ENCODE measurements at places on chromosomes 3 and 15. TPM values are rescaled to one million over a fixed set of nuclear protein-coding genes. Genes with fewer than 3 reads are reported as not detected.

DNA sequence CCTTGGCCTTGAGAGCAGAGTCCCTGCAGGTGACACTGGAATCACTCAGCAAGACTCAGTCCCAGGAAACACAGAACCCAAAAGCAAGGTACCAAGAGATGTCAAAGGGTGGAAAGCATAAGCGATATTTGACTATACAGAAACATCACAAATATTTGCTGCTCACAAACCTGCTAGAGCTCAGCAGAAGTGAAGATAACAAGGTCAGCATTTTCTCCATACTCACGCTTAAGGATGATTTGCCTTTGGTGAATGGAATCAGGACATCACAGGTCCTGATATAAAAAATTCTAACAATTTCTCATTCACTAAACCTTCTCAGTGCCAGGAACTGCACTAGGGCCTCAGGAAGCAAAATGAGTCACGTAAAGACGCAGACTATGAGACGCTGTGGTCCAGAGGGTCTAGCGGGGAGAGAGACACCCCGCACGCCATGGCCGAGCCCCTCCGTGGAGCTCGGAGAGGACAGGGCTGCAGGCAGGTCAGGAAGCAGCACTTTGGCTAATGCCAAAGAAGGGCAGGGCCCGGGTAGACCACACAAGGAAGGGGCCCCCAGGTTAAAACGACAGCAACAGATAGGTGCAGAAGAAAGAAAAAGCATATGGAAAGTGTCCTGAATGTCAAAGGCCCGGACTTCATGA, 10.7 kb downstream of the PCSK6 start:
- no peak for DNase-seq

DNA sequence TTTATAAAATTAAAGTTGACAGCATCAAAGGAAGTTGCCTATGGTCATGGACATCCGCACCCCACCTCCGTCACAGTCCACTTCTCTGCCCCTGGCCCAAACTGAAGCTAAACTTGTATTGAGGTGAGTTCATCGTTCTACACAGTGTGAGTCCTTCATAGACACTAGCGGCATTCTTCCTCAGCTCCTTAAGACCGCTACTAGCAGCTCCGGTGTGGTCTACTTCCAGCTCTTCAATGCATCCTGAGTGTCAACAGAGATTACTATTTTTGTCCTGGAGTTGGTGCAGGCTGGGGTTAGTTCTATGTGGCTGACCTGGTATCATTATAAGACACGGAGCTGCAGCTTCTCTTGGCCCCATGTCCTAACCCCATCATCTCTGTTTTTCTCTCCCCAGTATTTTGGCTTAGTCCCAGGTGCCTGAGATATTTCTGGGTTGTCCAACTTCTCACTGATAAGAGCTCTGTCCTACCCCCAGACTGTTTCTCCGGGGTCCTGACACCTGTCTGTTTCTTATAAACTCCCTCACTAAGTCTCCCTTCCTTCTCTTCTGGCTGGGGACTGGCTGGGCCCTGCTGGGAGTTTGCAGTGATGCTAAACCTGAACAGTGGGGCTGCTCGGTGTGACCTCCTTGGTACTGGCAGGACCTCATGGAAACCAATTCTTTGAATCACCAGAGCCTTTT, 169.2 kb upstream of the ATP10A start:
- no peak for DNase-seq

DNA sequence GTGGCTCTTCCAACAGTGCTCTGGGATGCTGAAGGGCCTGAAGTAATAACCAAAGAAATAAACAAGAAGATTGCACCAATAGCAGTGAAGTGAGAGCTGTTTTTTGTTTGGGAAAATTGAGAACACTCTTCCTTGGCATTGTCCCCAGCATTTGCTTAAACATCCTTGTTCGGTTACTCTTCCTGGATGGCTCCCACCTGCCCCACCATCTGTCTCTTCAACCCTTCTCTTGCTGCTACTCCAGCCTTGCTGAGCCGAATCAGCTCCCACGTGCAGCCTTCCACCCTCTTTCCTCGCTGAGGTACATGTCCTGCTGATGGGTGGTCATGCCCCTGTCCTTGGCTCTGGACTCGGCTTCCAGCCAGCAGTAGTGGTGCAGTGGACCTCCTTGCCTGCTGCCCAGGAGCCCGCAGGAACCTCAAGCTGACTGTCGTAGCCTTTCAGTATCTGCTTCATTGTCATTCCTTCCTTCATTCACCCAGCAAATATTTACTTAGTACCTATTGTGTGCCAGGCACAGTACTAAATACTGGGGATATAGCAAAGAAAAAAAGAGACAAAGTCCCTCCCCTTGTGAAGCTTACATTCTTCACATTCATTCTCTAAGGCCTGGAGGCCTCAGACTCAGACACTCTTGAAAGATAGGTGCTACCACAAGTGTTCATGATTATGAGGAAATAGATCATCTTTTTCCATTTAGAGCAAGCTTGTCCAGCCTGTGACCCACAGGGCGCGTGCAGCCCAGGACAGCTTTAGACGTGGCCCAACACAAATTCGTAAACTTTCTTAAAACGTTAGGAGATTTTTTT, 17.1 kb upstream of the VILL start:
- no peak for DNase-seq

DNA sequence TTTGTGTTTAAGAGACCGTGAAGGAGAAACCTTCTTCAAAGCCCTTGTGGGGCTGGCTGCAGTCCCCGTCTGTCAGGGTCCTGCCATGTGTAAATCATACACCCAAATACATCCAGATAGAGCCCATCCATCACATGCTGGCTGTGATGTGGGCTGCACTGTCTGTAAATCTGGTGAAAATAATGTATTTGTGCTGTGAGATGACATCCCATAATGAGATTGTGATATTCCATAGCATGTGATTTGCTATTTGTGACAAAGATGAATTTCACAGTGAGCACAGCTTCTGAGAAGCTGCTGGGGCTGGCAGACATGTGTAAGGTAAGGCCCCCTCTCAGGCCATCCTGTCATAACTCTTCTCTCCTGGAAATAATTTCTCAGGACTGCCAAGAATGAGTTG, 114.3 kb upstream of the MB21D2 start:
- DNase-seq, result no peak

DNA sequence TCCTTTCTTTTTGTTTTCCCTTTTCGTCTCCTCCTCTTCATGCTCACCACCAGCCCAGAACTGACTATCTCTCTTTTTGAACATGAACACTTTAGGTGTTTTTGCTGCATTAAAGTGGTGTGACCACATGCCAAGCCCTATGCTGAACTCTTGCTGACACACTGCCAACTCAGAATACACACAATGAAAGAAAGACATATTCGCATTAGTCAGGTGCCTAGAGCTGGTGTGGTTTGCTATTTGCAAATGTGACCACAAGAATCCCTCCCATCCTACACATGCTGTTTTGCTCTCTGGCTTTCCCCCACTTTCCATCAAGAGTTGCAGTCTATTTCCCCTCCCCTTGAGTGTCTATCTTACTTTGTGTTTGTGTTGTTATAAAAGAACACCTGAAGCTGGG, 967.8 kb upstream of the CFAP20DC start:
- no peak for DNase-seq

GRCh38 chr3:24683633-24684384, 189.2 kb upstream of the THRB start:
- DNase-seq, result peak; percentile 29

- no peak for DNase-seq
Measured at GRCh38 chr15:67066041-67066958, 898 bp downstream of the SMAD3 start.

- DNase-seq, result no peak
Measured at GRCh38 chr3:134419214-134419959, 45.1 kb upstream of the AMOTL2 start.

DNA sequence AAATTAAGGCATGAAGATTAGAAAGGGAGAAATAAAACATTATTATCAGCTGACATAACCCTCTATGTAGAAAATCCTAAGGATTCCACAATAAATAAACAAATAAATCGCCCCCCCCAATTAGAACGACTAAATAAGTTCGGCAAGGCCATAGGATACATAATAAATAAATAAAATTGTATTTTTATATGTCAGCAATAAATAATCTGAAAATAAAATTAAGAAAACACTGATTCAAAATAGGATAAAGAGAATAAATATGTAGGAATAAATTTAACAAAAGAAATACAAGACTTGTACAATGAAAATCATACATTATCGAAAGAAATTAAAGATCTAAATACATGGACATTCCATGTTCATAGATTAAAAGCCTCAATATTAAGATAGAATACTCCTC, 5.1 kb downstream of the TTC23 start:
- DNase-seq, result no peak

GRCh38 chr3:100634493-100635272, 25.3 kb downstream of the ADGRG7 start:
- DNase-seq, result no peak

GRCh38 chr3:163490119-163490518, 1588.2 kb downstream of the SI start:
- DNase-seq, result no peak

- no peak for DNase-seq
Measured at GRCh38 chr3:53688989-53689388, 157.2 kb downstream of the CHDH start.

- DNase-seq, result no peak
Measured at GRCh38 chr3:174409086-174409743, 449.9 kb upstream of the NAALADL2 start.

- peak; percentile 21 for DNase-seq
Measured at GRCh38 chr15:36109943-36110658, 469.3 kb upstream of the CDIN1 start.

- DNase-seq, result peak; percentile 55
Measured at GRCh38 chr15:31236184-31237042, 90.2 kb upstream of the KLF13 start.

DNA sequence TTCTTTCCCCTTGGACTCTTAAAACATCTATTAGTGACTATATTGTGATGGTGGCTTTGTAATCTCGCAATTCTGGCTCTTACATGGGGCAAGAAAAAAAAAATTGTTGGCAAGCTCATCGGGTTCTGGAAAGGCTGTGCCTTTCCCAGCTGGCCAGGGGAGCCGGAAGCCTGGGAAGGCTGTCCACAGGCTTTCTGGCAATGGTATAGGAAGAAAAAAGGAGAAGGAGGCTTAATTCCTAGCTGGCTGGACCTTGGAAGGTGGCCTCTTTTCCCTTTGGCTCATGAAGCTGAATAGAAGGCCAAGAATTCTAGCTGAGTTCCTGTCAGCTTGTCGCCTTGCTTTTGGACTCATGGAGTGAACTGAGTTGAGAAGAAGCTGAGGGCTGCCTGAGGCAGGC, 243.5 kb upstream of the SEMA6D start:
- peak; percentile 70 for DNase-seq

GRCh38 chr3:99874237-99875002, 56.8 kb downstream of the CMSS1 start:
- no peak for DNase-seq

- no peak for DNase-seq
Measured at GRCh38 chr15:78192826-78193594, 41.4 kb downstream of the ACSBG1 start.

DNA sequence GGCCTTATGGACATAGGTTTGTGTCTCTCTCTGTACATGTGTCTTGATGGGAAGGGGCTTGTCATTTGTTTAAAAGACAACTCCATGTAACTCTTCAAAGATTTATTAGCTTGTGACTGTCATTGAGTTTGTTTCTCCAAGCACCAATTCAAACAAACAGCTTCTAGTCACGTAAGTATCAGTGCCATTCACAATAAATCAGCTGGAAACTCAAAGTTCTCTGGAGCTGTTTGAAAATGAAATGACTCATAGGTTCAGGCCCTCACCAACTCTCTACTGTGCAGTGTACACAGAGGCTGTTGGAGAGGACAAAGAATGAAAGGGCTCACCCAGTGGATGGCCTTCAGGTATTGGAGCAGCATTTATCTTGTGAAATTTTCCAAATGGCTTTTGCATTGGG, 476.3 kb downstream of the AGBL1 start:
- DNase-seq, result no peak

GRCh38 chr3:174322789-174323188, 536.3 kb upstream of the NAALADL2 start:
- no peak for DNase-seq

DNA sequence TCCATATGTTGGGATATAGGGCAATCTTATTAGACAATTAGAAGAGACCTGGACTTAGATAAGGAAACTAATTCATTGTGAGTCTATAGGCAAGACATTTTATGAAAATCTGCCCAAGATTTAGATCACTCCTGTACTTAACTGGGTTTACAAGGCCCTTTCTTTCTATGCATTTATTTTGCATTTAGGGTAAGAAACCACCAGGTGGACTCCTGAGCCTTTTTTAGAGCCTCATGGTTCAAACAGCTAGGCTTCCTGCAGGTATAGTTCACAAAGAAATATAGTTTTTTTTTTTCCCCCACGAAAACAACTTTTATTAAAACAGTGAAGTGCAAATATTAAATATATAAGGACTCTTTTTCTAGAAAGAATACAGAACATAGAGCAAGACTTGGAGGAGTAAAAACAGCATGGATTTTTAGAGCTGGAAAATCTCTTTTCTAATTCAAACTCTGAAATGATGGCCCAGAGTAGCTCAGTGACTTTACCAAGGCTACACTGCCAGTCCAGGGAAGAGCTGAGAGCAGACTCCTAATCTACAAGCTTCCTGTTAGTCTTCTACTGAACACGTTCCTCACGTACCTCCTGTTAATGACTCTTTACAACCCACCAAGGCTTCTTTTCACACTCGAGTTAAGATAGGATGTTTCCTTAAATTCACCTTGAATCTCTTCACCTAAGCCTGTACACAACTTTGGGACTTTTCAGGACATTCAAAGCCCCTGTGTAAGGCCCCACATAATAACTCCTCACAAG, 400.9 kb upstream of the ATP11B start:
- DNase-seq, result no peak

- DNase-seq, result no peak
Measured at GRCh38 chr3:9146367-9147071, 102.9 kb downstream of the SRGAP3 start.

DNA sequence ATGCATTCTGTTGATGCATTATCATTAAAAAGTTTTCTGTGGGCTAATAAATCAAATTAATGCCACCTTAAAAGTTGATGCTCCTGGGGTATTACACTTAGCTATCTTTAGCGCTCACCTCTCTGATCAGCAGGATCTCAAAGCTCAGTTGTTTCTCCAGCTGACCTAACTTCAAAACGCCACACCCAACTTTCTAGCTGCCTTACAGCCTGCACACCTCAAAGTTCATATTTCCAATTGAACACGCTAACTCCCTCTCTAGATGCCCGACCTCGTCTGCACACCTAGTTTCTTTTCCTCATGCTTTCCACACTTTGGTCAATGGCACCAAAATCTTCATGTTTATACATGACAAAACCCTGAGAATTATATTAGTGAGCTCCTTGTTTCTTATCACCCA, 98.2 kb upstream of the AGTR1 start:
- no peak for DNase-seq

- no peak for DNase-seq
Measured at GRCh38 chr15:85492406-85492805, 112.0 kb downstream of the AKAP13 start.

- no peak for DNase-seq
Measured at GRCh38 chr3:186825872-186826409, 16.6 kb upstream of the ADIPOQ start.

- DNase-seq, result no peak
Measured at GRCh38 chr3:178369006-178369405, 167.2 kb upstream of the KCNMB2 start.

- no peak for DNase-seq
Measured at GRCh38 chr15:101056366-101057334, 137.5 kb downstream of the LRRK1 start.

The ABHD17C gene
- polyA plus RNA-seq, result 9.0 TPM

The MGA gene
- polyA plus RNA-seq, result 7.7 TPM

The SAMMSON gene
- 0.75 TPM for polyA plus RNA-seq

The CACNA2D3 gene
- 0.57 TPM for polyA plus RNA-seq

The CHRM5 gene
- 0.03 TPM for polyA plus RNA-seq

The FBXO40 gene
- not detected for polyA plus RNA-seq

The CCPG1 gene
- polyA plus RNA-seq, result 38.8 TPM

The DUT gene
- 103 TPM for polyA plus RNA-seq

The TNFAIP8L3 gene
- 31.2 TPM for polyA plus RNA-seq

The OR5H15 gene
- polyA plus RNA-seq, result not detected

The SETD2 gene
- polyA plus RNA-seq, result 22.5 TPM

The FHIT gene
- 4.5 TPM for polyA plus RNA-seq

All from urinary bladder (tissue), 4 donors.